ENCODE measurements at places on chromosomes 12 and 14.
A peak's percentile ranks its signal among the peaks of the same experiment; 100 is the strongest.

- DNase-seq, result no peak
Measured at GRCh38 chr14:87230726-87231125, 762.3 kb downstream of the GALC start.

DNA sequence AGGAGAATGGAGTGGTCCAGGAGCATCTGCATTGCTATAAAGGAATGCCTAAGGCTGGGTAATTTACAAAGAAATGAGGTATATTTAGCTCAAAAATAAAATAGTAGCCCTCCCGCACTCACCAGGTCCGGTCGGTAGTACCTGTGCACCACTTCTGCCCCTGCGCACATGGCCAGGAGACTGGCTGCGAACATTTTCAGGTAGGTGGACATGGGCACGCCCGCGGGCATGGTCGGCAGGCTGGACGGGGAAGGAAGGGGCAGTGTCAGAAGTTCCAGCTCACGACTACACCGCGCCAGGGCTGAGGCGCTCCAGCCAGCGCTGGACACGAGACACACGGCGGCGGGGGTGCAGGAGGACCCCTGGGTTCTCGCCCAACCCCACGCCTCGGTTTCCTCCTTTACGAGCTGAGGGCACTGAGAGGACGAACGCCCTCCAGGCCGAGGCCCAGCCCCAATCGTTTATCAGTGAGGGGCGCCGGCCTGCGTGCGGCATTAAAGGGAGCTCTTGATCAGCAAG lies 9.1 kb upstream of the TDG start:
- DNase-seq, result no peak

- DNase-seq, result peak; percentile 72
Measured at GRCh38 chr12:106282457-106283097, 20.0 kb upstream of the TCP11L2 start.

DNA sequence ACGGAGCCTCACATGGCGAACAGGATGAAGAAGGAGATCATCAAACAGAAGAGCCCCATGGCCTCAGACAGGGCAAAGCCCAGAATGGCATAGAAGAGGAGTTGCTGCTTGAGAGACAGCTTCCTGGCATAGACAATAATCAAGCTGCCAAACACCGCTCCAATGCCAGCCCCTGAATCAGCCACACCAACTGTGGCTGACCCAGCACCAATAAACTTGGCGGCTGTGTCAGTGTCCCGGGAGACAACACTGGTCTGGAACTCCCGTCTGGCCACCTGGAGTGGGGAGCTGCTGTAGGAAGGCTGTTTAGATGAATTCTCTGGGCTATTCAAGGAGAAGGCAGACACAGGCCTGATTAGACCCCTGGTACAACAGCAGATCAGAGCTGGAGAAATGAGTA lies 100.1 kb downstream of the HEATR5A start:
- DNase-seq, result no peak

GRCh38 chr14:22593189-22593588 lies 4.2 kb upstream of the DAD1 start:
- no peak for DNase-seq

DNA sequence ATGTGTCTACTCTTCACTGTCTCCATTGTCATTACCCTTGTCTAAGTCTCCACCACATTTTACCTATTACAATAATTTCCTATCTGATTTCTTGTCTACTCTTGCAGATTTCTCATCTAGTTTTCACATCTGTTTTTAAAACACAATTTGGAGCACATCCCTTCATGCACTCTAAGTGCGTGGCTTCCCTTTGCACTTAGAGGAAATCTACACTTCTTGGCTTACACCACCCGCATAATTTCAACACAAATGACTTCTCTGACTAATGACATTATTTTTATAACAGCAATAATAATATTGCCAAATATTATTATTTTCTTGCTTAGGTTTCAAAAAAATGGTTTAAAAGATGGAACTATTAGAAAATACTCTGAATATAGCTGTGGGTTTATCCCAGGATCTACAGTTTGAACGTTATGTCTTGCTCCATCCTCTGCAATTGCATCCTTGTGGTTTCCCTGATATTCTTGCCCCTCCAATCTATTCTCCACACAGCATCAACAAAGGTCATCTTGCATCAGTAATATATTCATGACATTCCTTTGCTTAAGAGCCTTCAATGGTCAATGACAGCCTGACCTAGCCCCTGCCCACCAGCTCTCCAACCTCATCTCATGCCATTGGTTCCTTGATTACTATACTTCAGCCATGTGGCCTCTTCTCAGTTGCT lies 153.7 kb downstream of the SLC25A21 start:
- DNase-seq, result no peak

- no peak for DNase-seq
Measured at GRCh38 chr12:44703182-44703910, 172.8 kb downstream of the NELL2 start.

GRCh38 chr12:106238146-106238545 lies 9.7 kb downstream of the CKAP4 start:
- DNase-seq, result no peak

- DNase-seq, result no peak
Measured at GRCh38 chr12:127675936-127676335, 591.0 kb upstream of the TMEM132C start.

DNA sequence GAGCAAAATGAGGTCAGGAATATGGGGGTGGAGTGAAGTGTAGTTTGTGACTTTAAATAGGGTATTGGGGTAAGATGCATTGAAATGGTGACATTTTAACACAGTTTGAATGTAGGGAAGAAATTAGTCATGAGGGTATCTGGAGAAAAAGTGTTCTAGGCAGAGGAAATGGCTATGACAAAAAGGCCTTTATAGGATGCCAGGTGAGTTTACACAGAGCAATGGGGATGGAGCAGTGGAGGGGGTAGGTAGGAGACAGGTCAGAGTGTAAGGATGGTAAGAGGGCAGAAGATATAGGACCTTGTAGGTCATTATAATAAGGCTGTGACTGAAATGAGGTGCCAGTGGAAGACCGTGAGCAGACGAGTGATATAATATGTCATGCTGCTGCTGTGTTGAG lies 30.4 kb downstream of the HEATR5A start:
- DNase-seq, result no peak

GRCh38 chr12:2624543-2625288 lies 170.1 kb upstream of the FKBP4 start:
- peak; percentile 88 for DNase-seq

GRCh38 chr12:13404111-13404628 lies 207.6 kb downstream of the EMP1 start:
- DNase-seq, result no peak

- DNase-seq, result peak; percentile 76
Measured at GRCh38 chr12:10190558-10191388, 11.9 kb downstream of the TMEM52B start.

- DNase-seq, result no peak
Measured at GRCh38 chr14:98731701-98732100, 540.3 kb downstream of the BCL11B start.

DNA sequence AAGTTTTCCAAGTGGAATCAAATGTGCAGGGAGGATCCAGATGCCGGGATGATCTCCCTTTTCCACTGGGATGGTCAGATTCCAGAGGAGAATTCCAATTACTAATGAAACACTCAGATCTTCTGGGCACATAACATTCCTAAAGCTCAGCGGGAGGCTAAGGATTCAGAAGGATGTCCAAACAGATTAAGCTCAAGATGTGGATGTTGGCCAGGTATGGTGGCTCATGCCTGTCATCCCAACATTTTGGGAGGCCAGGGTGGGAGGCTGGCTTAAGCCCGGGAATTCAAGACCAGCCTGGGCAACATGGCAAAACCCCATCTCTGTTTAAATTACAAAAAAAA lies 62.0 kb upstream of the PNMA1 start:
- DNase-seq, result no peak

- no peak for DNase-seq
Measured at GRCh38 chr12:24803430-24804245, 145.3 kb downstream of the BCAT1 start.

- DNase-seq, result no peak
Measured at GRCh38 chr12:119687879-119688278, 19.9 kb downstream of the PRKAB1 start.

GRCh38 chr14:44979740-44980356 lies 17.9 kb downstream of the TOGARAM1 start:
- no peak for DNase-seq

GRCh38 chr14:103932791-103933490 lies 4.7 kb downstream of the TDRD9 start:
- no peak for DNase-seq

- DNase-seq, result peak; percentile 5
Measured at GRCh38 chr14:50619569-50620141, 48.5 kb downstream of the SAV1 start.

- DNase-seq, result no peak
Measured at GRCh38 chr14:65949711-65950516, 536.3 kb upstream of the CCDC196 start.

- no peak for DNase-seq
Measured at GRCh38 chr12:51873251-51873994, 14.5 kb upstream of the ANKRD33 start.

Data from H7 (cell line).